ENCODE measurements at places on chromosomes 13 and 19.

GRCh38 chr13:27194895-27195764, 23.5 kb upstream of the USP12 start:
- no peak for DNase-seq

GRCh38 chr19:30074096-30074495, 132.1 kb downstream of the URI1 start:
- DNase-seq: no peak

DNA sequence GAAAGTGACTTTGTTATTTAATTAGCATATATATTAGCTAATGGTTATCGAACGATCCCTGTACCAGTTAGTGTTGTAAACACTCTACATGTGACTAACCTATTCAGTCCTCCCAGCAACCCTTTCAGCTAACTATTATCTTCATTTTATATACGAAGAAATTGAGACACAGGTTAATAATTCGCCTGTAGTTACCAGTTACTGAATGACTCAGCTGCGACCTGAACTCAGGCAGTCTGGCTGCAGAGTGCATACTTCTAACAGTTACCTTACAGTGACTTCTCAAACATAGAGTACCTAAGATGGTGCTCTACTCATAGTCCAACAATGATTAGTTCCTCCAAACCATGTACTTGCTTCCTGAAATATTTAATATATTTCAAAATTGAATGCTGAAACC, 117.7 kb downstream of the FNDC3A start:
- no peak for DNase-seq

GRCh38 chr19:44927746-44928145, 13.3 kb downstream of the APOC1 start:
- DNase-seq: no peak

GRCh38 chr19:57075801-57076492, 43.8 kb upstream of the USP29 start:
- DNase-seq: no peak

Measured in left kidney (tissue), 8 donors.